ENCODE measurements at places on chromosomes 13 and 19. TPM values are rescaled to one million over a fixed set of nuclear protein-coding genes. Genes with fewer than 3 reads are reported as not detected.

ASPDH gene
- 1.4 TPM for polyA plus RNA-seq

DIAPH3 gene
- polyA plus RNA-seq, result 0.84 TPM

RPL13A gene
- polyA plus RNA-seq, result 2,828 TPM

RPS15 gene
- 2,224 TPM for polyA plus RNA-seq

MAST1 gene
- 29.6 TPM for polyA plus RNA-seq

ERCC5 gene
- 67.3 TPM for polyA plus RNA-seq

FAM83E gene
- not detected for polyA plus RNA-seq

LENG9 gene
- polyA plus RNA-seq, result 4.2 TPM

DNA sequence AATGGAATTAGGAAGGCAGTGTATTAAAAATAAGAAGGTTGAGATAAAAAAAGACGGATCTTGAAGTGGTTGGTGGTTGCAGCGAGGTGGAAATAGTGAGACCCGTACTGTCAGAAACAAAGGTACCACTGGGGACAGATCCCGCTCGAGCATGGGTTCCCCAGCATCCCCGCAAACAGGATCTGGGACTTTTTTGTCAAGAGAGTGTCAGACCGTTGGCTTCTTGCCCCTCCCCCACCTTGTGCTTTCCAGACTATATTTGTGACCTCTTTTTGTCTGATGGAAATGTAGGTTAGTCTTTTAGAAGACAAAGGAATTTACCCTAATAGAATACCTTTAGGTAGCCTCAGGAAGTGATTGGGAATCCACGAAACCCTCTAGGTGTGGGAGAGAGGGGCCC, 4.2 kb downstream of the GATAD2A start:
- no peak for DNase-seq

DNA sequence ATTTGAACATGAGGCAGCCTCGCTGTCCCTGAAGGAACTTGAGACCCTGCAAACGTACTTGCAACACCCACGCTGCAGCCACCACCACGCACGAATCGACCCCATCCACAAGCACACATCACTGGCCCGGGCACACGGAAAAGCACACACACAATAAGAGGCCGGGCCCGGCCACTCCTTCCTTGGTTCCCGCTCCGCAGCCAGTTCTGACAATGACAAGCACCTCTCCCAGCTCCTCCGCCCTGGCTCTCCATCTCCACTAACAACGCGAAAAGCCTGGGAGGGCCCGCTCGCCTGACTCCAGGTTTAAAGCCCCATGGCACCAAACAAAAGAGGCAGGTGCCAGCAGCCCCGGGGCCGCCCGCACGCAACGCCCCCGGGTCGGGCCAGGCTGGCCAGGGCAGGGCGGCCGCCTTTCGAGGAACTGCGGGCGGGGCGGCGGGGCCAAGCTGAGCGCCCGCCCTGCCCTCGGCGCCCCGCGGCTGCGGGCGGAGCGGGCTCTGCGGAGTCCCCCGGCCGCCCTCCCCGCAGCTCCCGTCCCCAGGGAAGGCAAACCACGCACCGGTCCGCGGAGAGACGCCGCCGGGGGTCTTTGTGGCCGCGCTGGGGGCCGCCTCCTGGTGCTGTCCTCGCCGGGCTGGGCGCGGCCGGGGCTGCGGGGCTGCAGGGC, 495 bp downstream of the DCLK1 start:
- peak; percentile 11 for DNase-seq

GRCh38 chr13:66469745-66470144, 760.4 kb downstream of the PCDH9 start:
- DNase-seq, result no peak

- peak; percentile 19 for DNase-seq
Observed at GRCh38 chr19:54211235-54211634, 10.6 kb downstream of the RPS9 start.

DNA sequence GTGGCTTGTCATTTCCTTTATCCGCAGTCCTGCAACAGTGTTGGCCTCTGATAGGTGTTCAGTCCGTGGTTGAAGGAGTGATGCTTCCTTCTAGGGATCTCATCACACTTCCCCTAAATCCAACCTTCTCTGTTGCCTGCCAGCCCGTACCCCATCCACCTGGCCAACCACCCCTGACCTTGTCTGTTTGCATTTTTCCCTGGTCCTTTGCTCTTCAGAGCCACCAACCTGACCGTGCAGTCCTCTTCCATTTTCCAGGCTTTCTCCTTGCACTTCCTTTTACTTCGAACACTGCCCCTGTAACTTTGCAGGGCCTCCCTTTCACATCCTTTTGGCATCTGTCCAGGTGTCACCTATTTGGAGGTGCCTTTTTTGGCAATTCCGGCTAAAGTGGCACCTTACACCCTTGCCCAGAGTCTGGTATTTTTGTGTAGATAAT, 696 bp downstream of the ZNF460 start:
- DNase-seq, result no peak

- DNase-seq, result no peak
Observed at GRCh38 chr13:108005231-108005630, 210.1 kb downstream of the LIG4 start.

- no peak for DNase-seq
Observed at GRCh38 chr19:46394402-46394797, 19.0 kb downstream of the CCDC8 start.

GRCh38 chr19:52646571-52647217, 8.5 kb upstream of the ZNF83 start:
- DNase-seq, result no peak

- no peak for DNase-seq
Observed at GRCh38 chr13:47673009-47673850, 327.8 kb downstream of the SUCLA2 start.

DNA sequence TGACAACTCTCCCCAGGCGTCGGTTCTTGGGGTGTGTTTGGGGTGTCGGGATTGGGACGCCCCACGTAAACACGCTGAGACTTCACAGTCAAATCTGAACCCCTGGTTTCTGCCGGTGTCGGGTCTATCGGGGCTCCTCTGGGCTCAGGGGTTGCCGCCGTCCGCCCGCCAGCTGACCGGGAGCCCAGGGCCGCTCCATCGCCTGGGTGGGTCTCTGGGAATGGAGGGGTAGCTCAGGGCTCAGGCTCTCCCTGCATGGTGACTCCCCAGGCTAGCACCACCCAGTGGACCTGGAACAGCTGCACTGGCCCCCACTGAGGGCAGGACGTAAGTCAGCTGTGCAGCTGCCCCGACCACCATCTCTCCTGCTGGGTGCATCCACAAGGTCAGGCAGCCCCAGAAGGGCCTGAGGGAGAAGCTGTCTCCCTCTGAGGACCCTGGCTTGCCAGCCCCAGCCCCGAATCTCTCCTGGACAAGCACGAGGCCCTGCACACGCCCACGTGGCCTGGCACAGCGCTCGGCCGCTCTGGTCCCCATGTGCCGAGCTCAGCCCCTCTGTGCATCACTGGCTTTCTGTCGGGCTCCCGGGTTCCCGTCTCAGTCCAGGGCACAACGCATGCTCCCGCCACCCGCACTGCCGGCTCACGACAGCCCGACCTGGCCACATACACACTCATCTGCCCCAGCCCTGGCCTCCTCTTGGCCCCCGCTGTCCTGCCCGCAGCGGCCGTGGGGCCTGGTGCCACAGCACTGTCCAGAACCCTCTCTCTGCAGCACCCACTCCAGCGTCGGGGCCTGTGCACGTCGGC, 6.1 kb downstream of the RNF126 start:
- no peak for DNase-seq

DNA sequence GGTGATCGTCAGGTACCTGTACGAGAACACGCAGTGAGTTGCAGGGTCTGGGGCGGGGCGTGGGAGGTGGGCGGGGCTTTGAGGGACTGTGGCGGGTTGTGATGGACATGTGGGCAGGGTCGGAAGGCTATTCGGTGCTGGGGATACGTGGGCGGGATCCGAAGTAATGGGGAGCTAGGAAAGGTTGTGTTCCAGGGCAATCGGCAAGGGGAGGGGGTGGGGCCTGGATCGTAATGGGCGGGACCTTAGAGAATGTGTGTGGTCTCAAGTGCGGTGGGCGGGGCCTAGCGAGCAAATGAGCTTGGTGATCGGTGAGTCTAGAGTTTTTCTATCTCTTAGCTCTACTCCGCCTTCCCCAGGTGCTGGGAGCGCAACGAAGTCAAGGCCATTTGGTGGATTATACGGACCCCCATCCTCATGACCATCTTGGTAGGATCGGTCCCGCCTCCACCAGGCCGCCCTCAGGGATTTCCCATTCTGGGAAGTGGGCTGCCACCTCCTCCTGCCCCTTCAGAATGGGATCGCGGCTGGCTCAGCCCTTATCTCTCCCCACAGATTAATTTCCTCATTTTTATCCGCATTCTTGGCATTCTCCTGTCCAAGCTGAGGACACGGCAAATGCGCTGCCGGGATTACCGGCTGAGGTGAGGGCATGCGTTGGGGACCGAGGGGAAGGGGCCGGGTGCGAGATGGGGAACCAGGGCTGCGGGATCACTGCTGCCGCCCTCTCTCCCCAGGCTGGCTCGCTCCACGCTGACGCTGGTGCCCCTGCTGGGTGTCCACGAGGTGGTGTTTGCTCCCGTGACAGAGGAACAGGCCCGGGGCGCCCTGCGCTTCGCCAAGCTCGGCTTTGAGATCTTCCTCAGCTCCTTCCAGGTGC, 9.6 kb downstream of the GIPR start:
- DNase-seq, result peak; percentile 94

GRCh38 chr19:1619703-1620102, 14.4 kb upstream of the UQCR11 start:
- no peak for DNase-seq

- DNase-seq, result no peak
Observed at GRCh38 chr13:72886272-72887067, 104.5 kb downstream of the PIBF1 start.

- no peak for DNase-seq
Observed at GRCh38 chr13:52899206-52899605, 50.8 kb upstream of the PCDH8 start.

GRCh38 chr19:27905074-27905473, 1307.9 kb downstream of the UQCRFS1 start:
- no peak for DNase-seq

- DNase-seq, result no peak
Observed at GRCh38 chr13:62038214-62038613, 622.6 kb upstream of the PCDH20 start.

DNA sequence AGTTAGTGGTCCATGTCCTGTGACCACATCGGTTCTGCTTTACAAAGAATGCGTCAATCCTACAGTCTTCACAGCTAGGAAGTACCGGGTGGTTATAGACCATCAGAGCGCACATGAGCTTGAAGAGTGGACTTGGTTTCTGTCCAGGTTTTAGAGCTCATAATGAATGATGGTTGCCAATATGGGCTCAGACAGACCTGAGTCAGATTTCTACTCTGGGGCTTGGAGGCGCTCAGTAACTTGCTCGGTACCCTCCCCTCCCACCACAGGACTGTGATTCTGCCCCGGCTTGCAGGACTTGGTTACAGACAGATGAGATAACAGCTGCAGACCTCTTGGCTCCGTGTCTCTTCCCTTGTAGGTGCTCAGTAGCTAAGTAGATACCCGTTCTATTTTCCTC, 284.7 kb downstream of the TSHZ3 start:
- no peak for DNase-seq

- no peak for DNase-seq
Observed at GRCh38 chr19:30024091-30024490, 82.1 kb downstream of the URI1 start.

DNA sequence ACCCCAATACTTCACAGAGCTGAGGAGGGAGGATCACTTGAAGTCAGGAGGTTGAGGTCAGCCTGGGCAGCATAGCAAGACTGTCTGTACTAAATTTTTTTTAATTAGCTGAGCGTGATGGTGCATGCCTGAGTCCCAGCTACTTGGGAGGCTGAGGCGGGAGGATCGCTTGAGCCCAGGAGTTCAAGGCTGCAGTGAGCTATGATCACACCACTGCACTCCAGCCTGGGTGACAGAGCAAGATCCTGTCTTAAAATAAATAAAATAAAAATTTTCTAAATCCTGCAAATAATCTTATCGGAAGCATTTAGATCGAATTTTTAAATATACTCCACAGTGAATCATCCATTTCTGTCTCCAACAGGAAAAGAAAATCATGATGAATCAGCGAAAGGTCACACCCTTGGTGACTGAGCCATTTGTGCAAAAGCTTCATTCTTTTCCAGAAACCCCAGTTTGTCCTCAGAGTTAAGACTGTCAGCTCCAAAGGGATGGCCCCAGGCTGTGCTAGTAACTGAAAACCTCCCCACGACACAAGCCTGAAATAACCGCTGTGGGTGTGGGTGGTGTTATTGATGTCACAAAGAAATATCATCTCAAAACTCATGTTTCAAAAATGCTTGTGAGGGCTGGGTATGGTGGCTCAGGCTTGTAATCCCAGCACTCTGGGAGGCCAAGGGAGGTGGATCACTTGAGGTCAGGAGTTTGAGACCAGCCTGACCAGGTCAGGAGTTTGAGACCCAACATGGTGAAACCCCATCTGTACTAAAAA, 167.6 kb downstream of the PTPRS start:
- peak; percentile 62 for DNase-seq
